ENCODE measurements at places on chromosomes 4 and X. TPM values are rescaled to one million over a fixed set of nuclear protein-coding genes. Genes with fewer than 3 reads are reported as not detected.

Gene PDE5A
- total RNA-seq, result 0.87 TPM

Gene FGF13
- total RNA-seq, result not detected

Gene ADD1
- 212 TPM for total RNA-seq

Gene HSFX3
- total RNA-seq, result not detected

Gene FGD1
- 0.15 TPM for total RNA-seq

Gene ANKRD50
- 0.43 TPM for total RNA-seq

Gene C1GALT1C1
- total RNA-seq, result 17.7 TPM

Gene PLAC8
- 16.9 TPM for total RNA-seq

Gene MEPE
- total RNA-seq, result not detected

Gene TMSB15C
- total RNA-seq, result 1.6 TPM

Gene SSX2B
- total RNA-seq, result not detected

Gene TMEM47
- total RNA-seq, result not detected

Gene ASB12
- total RNA-seq, result not detected

Gene SCRG1
- total RNA-seq, result not detected

Gene CSN1S1
- total RNA-seq, result not detected

Gene NDNF
- not detected for total RNA-seq

Gene DKK2
- total RNA-seq, result not detected

Gene EVC2
- total RNA-seq, result 1.8 TPM

Gene INTU
- total RNA-seq, result 0.19 TPM

Gene AADAT
- total RNA-seq, result not detected

Gene CYLC1
- not detected for total RNA-seq

Gene UGT2A1
- total RNA-seq, result not detected

Measured in activated CD4-positive, alpha-beta memory T cell treated with anti-CD3 and anti-CD28 coated beads for 36 hours (primary cell).